ENCODE measurements at places on chromosomes 5 and 9.

GRCh38 chr5:111447822-111448221 is 64.5 kb downstream of the STARD4 start:
- no peak for DNase-seq

- no peak for DNase-seq
These were observed 28.0 kb downstream of the SKP2 start for GRCh38 chr5:36179950-36180349.

- DNase-seq, result no peak
These were observed 69.7 kb downstream of the DRD1 start for GRCh38 chr5:175374166-175374875.

- no peak for DNase-seq
These were observed 2.0 kb upstream of the ZNF462 start for GRCh38 chr9:106860721-106861639.

- DNase-seq, result no peak
These were observed 103.8 kb upstream of the KLF4 start for GRCh38 chr9:107593224-107593870.

DNA sequence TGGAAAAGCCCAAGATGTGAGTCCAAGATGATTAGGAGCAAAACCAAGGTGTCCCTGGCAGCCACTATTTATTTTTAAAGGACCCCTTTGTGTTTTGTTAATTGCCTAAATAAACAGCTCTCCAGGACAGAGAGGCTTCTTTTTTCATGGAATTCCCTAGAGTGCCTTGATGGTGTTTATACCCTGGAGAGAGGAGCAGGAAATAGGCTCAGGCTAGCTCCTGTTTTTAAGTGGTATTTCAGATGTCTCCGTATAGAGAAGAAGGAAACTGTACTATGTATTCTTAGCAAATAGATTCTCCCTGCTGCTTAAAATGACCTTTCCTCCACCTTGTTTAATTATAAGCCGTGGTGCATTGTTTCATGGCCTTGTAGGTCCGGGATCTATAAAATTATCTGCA is 292.4 kb downstream of the CD180 start:
- no peak for DNase-seq

- DNase-seq, result no peak
These were observed 72.7 kb upstream of the NREP start for GRCh38 chr5:111829701-111830100.

DNA sequence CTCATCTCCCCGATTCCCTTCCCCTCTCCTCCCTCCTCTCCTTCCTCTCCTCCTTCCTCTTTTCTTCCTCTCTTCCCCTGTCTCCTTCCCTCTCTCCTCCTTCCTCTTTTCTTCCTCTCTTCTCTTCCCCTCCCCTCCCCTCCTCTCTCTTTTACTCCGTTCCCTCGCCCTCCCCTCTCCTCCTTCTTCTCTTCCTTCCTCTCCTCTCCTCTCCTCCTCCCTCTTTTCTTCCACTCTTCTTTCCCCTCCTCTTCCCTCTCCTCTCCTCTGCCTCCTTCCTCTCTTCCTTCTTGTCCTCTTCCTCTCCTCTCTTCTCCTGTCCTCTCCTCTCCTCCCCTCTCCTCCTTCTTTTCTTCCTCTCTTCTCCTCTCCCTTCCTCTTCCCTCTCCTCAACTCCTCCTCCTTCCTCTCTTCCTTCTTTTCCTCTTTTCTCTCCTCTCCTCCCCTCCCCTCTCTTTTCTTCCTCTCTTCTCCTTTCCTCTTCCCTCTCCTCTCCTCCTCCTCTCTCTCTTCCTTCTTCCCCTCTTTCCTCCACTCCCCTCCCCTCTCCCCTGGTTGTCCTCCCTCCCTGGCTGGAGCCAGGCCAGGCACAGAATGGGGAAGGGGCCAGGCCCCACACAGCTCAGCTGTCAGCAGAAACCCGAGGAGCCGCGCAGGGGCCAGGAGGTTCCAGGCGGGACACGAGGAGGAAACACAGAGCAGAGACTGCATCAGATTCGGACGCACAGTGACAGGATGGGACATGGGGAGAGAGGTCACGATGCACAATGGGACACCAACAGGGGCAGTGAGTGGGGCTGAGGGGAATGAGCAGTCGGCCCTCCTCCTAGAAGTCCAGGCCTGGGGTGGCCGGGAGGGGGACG is 48.0 kb downstream of the CAMK2A start:
- DNase-seq, result no peak

- DNase-seq, result no peak
These were observed 77.1 kb upstream of the IRX1 start for GRCh38 chr5:3518576-3518975.

GRCh38 chr5:132406144-132406783 is 36.8 kb downstream of the SLC22A5 start:
- DNase-seq, result no peak

- no peak for DNase-seq
These were observed 462.5 kb downstream of the SPOCK1 start for GRCh38 chr5:137036640-137037039.

DNA sequence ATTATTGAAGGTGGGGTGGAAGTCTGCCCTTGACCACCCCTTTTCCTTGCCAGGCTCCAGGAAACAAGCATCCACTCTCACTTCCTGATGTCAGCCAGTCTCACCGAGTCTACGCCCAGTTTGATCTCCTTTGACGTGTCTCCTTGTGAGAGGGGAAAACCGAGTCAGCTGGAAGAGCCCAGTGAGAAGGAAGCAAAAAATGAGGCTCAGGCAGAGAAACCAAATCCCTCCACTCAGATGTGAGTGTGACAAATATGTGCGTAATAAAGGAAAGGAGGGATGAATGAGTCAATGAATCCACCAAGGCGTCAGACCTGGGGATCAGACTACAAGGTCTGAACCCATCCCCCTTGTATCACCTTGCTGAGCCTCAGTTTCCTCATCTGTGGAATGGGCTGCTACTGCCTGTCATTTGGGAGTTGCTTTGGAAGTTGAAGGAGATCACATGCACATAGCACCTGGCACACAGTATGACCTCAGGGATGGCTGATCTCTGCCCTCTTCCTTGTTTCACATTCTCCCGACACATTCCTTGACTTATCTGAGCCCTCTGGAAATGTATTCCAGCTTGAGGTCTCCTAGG is 61.3 kb upstream of the XPA start:
- no peak for DNase-seq

DNA sequence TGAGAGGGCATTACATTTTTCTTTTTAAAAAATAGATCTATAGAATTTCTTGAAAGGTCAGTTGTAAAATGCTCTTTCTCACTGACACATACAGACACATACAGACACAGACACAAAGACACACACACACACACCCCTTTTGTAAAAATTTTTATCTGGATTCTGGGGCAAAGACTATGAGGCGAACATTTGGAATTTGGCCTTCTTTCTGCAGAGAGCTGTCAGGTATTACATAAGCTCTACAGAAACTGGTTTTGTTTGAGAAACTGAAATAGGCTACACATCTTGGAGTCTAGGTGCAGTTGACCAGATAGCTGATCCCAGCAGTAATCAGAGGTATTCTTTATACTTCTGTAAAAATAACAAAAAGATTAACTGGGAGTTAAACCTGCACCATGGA is 315.9 kb upstream of the RPS23 start:
- no peak for DNase-seq

DNA sequence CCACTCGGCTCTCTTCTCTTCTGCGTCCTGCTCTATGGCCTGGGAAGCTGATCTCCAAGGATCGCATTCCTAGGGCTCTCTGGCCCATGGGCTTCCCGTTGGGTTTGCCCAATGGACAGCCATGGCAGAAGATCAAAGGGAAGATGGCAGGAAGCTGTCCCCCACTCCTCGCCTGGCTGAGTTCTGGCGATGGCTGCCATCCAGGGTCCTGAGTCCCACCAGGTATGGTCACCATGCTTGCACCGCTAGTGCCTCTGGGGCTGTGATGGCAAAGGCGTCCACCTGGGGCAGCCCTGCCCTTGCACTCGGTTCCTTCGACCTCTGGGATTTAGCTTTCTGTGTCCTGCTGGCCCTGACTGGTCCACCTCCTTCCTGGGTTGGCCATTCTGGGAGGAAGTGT is 156.0 kb downstream of the RXRA start:
- DNase-seq, result no peak

DNA sequence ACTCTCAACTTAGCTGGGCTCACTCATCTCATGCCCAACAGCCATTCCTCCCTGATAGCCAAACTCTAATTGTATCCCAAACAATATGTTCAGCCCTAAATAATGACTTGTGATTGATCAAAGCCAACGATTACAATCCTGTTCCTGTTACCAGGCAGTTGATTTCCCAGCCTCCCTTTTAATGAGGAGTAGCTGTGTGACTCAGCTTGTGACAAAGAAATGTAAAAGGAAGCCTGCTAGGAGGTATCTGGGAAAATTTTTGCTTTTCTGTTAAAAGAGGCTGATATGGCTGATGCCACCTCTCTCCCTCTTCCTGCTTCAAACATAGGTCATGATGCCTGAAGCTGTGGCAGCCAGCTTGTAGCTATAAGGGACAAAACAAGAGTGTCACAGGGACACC is 19.6 kb upstream of the ENC1 start:
- no peak for DNase-seq

GRCh38 chr9:14779566-14780022 is 57.1 kb upstream of the CER1 start:
- DNase-seq, result no peak

GRCh38 chr5:159412284-159413046 is 82.2 kb upstream of the IL12B start:
- DNase-seq, result no peak

DNA sequence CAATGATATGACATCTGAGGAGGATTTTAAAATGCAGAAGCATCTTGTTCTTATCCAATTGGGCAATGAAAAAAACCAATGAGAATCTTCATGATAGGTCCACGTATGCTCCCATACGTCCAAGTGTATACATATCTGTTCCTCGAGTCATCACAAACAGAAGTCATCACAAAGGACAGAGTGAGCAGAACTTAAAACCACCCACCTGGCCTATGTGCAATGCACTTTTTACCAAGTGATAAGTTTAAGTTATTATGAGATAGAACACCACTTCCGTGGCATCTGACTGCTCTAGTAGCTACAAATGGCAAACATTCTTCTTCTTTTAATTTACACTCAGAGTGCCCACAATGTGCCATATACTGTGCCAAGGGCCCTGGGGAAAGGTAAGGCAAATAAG is 82.4 kb downstream of the PPP2R2B start:
- no peak for DNase-seq

GRCh38 chr5:80711938-80712337 is 57.2 kb upstream of the DHFR start:
- DNase-seq, result no peak

GRCh38 chr9:74498621-74499095 is 1.5 kb downstream of the RORB start:
- DNase-seq, result no peak

- no peak for DNase-seq
These were observed 112.0 kb upstream of the SARDH start for GRCh38 chr9:133850161-133850560.

- DNase-seq, result no peak
These were observed 120.9 kb downstream of the CDC42SE2 start for GRCh38 chr5:131384616-131385214.

- no peak for DNase-seq
These were observed 72.5 kb upstream of the PCA3 start for GRCh38 chr9:76691517-76692313.

GRCh38 chr5:81639556-81639955 is 111.3 kb downstream of the SSBP2 start:
- DNase-seq, result no peak

DNA sequence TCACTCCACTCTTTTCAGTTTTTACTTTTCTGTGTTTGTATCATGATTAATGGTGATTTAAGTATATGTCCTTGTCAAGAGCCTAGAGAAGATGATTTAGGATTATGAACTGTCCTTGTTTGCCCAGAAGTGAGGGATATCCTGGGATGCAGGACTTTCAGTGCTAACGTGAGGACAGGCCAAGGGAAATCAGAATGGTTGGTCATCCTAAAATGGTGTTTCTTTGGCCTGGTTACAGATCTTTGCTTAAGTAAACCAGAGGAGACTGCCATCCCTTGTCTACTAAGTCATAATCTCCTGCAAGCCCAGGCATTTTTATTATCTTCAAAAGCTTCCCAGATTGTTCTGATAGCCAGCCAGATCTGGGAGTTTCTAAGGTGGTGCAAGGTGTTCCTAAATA is 22.3 kb upstream of the DPYSL3 start:
- DNase-seq, result no peak

GRCh38 chr9:114122136-114123027 is 23.3 kb upstream of the KIF12 start:
- no peak for DNase-seq

GRCh38 chr9:96686638-96687335 is 31.7 kb upstream of the PRXL2C start:
- peak; percentile 4 for DNase-seq

- DNase-seq, result no peak
These were observed 2.8 kb upstream of the PFN3 start for GRCh38 chr5:177403102-177403791.

DNA sequence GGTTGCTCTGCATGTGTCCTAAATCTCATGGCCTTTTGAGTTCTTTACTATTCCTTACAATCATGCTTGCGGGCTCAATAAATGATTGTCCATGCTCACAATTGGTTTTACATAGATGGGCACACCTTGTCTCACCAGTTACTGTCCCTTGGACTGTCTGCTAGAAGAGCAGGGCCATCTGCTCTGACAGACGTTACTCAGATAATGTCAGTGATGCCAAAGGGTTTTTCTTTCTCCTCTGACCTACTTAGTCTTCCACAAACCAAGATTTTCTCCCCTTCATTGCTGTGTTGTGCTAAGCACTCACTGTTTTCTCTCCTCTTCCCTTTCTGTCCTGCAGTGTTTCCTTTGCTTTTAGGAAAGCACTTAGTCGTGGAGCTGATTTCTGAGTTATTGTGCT is 562.3 kb downstream of the KIF4B start:
- DNase-seq, result no peak

DNA sequence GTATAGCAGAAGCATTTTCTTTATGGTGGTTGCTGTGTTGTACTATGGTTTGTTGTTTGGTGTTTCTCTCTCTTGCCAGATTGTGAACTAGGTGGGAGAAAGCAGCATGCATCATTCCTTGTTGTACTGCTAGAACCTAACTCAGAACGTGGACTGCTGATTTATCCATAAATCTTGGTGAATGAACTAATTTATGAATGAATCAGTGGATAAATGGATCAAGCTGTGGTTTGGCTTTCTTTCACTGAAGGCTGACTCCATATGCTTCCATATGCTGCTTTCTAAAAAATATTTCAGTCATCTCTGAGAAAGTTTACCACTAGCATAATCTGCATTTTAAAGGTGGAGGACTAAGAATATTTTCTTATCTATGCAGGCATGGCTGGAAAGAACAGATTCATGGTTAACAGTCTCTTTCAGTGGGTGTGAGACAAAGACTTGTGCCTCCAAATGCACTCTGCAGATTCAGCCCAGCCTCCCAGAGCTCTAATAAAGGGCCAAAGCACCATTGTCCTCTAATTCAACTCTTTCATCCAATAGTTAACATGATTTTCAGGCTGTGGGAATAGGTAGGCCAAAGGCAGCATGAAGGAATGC is 237.7 kb downstream of the SH3GL2 start:
- DNase-seq, result no peak

DNA sequence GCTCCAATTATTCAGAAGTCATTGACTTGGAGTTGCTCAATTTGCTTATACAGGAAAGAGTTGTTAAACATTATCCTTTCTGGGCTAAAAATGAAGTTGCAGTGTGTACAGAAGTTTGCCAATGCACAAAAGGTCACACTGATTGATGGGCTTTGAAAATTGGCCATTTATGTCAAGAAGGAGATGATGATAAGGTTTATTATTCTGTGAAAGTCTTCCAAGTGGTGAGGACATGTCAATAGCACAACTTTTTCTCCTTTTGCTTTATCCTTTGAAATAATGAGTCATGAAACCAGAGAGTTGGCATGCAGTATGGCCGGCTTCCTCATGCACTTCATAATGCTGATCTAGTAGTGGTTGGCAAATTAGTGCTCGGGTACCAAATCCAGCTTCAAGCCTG is 848.5 kb upstream of the WWC1 start:
- no peak for DNase-seq

- no peak for DNase-seq
These were observed 1055.5 kb upstream of the DMAC1 start for GRCh38 chr9:8855046-8855445.

All from GM18507 (cell line).